Smooth muscle cell of the pulmonary artery (primary cell): ENCODE measurements at places on chromosomes 3 and 15. TPM values are rescaled to one million over a fixed set of nuclear protein-coding genes. Genes with fewer than 3 reads are reported as not detected.

SEMA5B gene
- total RNA-seq = 0.33 and 0.72 TPM in 2 replicates

GCSAM gene
- not detected in 2 replicates for total RNA-seq

ISLR gene
- total RNA-seq = 35.0 and 134 TPM in 2 replicates

CKMT1B gene
- total RNA-seq = not detected in 2 replicates

FOXB1 gene
- not detected in 2 replicates for total RNA-seq

CFAP100 gene
- total RNA-seq = not detected in 2 replicates

COLQ gene
- total RNA-seq = 0.36 and 1.3 TPM in 2 replicates
